ENCODE measurements at places on chromosomes 12 and 14.
A peak's percentile ranks its signal among the peaks of the same experiment; 100 is the strongest.

DNA sequence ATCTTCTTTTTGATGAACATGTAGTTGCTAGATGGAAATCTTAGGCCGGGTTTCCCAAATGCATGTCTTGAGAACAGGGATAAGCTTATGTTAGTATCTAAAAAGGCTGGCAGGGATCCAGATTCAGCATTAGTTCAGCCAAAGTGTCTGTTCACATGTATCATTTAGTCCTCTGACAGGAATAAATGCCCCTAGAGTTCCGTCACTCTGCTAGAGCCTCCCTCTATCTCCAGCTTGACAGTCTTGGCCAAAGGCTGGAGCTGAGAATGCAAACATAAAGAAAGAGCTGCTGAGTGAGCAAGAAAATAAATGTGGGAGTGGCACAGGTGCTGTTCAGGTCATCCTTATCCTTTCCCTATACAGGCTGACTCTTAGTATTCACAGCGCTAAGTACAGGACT is 13.8 kb upstream of the NELL2 start:
- no peak for DNase-seq

DNA sequence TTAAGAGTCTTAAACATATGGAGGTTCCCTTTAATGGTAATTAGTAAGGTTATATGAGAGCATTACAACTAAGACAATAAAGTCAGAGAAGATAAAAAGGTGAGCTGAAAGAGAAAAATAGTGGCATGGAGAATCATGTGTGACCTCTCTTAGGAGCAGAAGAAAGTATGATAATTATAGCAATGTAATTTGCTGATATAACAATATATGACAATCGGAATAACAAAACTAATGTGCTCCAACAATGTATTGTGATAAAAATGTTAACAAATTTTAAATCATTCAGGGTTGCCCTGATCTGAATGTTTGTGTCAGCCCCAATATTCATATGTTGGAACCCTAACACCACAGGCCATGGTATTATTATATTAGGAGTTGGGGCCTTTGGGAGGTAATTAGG is 269.6 kb upstream of the PPFIA2 start:
- DNase-seq, result no peak

DNA sequence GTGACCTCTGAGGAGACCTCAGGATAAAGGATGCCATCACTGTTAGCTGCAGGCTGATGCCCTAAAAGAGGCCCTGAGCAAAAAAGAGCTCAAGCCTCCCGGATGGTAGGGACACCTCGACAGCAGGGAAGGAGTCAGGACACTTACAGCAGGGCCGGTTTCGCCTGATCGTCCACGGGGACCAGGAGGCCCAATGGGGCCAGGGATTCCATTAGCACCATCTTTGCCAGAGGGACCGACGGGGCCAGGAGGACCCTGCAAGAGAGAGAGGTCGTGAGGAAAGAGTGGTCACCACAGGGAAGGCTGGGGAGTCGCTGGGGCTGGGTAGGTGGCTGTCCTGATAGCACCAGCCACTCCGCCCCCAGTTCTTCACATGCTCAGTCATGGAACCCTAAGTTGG is 12.4 kb downstream of the TMEM106C start:
- no peak for DNase-seq

- peak; percentile 61 for DNase-seq
Measured at GRCh38 chr12:92551853-92552397, 150.9 kb upstream of the PLEKHG7 start.

- no peak for DNase-seq
Measured at GRCh38 chr12:70007687-70008086, 182.7 kb downstream of the MYRFL start.

- DNase-seq, result peak; percentile 88
Measured at GRCh38 chr12:89750389-89751351, 42.0 kb upstream of the ATP2B1 start.

- DNase-seq, result peak; percentile 3
Measured at GRCh38 chr14:99272899-99273765, 1.1 kb upstream of the BCL11B start.

DNA sequence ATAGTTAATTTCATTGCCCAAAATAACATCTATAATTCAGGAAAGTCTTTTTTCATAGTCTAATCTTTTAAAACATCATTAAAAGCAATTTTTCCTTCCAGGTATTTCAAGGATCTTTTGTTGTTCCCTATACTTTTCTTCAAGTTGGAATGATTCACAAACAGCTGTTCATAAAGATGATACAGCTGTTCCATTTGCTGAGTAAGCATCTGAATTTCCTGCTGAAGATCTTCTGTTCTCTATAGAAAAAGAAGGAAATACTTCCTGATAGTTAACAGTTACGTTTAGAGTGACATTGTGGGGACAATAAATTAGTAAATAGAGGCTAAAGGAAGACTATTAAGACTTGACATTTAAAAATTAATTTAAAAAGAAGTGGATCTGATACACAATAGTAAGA is 30.3 kb upstream of the ESR2 start:
- peak; percentile 4 for DNase-seq

GRCh38 chr14:51576117-51576430 is 75.6 kb upstream of the FRMD6 start:
- DNase-seq, result peak; percentile 67

DNA sequence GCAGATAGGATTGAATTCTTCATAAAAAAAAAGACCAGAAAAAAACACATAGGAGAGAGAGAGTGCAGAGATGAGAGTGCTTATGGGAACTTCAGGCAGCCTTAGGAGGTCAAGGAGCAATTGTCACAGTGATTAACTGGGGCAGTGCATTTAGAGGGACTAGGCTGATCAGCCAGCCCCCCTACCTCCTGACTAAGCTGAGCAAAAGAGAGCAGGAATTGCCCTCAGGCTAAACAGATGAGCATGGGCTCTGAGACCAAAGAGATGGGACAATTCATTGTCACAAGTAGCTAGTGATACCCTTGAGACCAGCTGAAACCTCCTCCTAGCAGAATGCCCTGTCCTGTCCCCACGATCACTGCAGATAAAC is 124.0 kb downstream of the BTG1 start:
- peak; percentile 39 for DNase-seq

DNA sequence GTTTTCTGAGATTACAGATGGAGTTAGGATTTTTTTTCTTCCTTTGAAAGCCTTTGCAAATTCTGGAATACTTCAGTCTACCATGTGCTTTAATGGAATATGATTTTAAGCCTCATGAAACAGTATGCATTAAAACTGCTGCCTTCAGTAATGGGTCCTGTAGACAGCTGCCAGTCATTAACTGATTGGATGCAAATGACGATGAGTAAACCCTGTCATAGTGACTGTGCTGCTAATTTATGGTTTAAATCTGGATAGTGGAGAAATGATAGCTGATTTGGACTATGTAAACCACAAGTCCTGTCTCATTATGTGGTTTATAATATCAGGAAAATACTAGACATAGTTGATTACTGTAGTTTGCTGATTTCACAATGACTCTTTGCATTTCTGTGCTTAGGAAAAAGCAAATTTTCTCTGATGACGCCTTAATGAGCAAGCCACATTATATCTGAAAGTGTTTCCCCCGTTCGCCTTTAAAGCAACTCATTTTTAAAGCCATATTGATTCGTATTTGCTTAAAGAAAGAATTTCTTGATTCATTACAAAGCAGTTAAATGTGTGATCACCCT is 217.6 kb downstream of the TMTC2 start:
- no peak for DNase-seq

DNA sequence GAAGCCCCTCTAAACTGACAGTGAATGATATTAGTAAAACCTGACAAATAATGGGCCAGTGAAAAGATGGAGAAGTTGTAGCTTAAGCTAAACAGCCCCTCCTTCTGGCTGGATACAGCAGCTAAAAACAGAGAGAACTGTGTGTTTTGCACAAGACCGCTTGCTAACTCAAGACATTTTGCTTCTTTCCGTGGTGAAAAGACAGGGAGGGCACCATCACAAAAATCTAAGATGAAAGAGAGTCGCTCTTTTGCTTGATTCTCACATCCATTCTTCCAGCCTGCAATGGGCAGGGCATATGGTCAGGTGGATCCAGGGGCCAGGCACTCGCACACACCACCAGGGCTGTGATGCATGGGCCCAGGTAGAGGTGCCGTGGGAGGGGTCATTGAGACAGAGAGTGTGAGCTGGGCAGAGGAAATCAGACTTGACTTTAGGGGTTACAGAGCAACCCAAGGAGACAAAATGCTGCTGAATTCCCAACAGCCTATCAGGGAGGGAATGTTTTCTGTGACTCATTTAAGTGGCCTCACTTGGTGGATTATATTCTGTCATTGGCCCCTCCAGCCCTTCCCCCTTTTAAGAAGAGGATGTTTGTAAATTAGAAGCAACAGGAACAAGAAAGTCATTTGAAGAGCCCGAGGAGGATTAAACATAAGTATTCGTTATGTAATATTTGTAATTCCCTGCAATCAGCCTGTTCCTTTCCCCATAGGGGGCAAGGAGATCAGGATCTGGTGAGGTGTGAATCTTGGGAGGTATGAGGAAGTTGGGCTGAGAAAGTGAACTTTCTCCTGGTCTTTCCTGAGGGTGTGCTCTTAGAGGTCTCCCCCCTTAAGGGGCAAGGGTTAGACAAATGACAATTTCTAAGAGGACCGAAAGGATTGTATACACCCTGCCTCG is 12.3 kb downstream of the EMP1 start:
- DNase-seq, result peak; percentile 57

GRCh38 chr12:20205854-20206253 is 162.5 kb upstream of the PDE3A start:
- DNase-seq, result no peak

- DNase-seq, result no peak
Measured at GRCh38 chr14:37048666-37049071, 123.7 kb downstream of the SLC25A21 start.

Data from EH (cell line).